ENCODE measurements at places on chromosomes 4 and X.

DNA sequence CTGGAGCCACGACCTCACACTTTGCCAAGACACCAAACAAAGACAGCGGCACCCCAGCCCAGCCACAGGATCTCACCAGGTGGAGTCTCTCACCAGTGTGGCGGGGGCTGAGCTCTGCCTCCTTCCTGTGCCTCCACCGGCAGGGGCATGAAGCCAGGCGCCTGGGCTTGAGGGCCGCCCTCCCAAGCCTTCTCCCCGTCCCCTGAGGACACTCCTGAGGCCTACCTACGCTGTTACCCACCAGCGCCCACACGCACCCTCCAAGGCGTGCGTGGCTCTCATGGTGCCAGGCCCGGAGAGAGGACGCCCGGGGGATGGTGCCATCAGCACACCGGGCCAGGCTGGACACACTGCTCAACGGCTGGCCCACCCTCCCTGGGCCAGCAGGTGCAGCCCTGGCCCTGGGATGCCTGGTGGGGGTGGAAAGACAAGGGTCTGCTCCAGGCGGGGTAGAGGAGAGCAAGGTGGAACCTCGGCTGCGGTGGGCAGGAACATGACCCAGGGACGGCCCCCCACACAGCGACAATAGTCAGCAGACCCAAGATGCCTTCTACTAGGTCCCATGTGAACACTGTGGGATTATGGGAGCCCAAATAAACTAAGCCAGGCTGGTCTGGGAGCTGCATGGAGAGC is 22.1 kb downstream of the NELFA start:
- DNase-seq, result no peak

DNA sequence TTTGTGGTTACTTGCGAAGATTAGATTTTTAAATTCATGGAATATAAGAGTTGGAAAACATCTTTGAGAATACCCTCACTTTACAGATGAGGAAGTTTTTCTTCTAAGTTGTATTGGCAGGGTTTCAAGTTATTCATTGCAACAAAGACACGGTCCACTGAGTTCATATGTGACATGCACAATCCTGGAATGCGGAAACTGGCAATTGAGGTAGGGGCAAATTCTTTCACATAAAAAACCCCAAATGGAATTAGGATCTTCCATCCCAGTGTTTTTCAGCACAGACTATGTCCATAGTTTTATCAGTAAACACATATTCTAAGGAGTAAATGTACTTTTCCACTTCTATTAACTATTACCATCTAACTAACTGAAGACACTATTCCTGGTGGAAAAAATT is 81.8 kb upstream of the NAP1L5 start:
- no peak for DNase-seq

GRCh38 chr4:139587446-139587845 is 31.4 kb upstream of the SETD7 start:
- peak; percentile 66 for DNase-seq

- DNase-seq, result no peak
Observed at GRCh38 chr4:146978641-146979040, 33.0 kb upstream of the TTC29 start.

GRCh38 chr4:55359397-55359916 is 13.4 kb downstream of the SRD5A3 start:
- no peak for DNase-seq

DNA sequence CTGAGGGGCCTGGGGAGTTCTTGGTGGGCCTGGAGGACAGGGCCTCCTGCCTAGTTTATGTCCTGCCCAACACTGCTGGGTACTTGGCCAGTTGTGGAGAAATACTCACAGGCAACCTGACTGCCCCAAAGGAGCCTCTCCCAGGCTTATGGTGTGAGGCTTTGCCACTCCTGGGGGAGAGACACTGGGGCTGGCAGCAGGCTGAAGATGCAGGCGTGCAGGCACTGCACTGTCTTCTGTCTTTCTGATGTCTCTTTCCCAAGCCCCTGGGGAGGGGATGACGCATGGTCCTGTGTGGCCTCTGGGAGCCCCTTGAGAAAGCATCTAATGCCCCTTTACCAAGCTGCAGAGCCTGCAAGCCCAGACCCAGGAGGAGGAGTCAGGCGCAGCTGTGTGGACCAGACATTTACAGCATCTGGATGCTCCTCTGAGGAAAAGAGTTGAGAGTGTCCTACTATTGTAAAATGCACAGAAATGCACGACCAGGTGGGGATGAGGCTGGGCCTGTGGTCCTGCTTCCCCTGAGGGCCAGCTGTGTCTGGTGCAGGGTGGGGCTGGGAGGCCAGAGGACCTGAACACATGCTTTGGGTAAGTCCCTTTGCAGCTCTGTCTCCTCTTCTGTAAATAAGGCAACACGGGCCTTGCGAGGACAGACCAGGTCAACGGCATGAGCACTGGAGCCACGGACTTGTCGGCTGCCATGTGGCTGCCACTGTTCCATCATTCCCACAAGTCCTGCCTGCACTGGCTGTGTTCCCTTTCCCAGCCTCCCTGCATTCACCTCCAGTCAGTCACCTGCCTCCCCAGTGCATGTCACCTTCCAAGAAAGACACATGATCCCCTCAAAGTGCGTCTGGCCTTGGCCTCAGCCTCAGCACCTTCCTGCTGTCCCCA is 8.4 kb downstream of the TMEM271 start:
- DNase-seq, result no peak

GRCh38 chrX:154525606-154526490 is 9.8 kb upstream of the FAM3A start:
- DNase-seq, result no peak

- DNase-seq, result no peak
Observed at GRCh38 chr4:2280531-2281300, 18.8 kb upstream of the MXD4 start.

GRCh38 chrX:153770601-153771414 is 6.8 kb downstream of the PLXNB3 start:
- DNase-seq, result no peak

GRCh38 chr4:150219841-150220240 is 141.6 kb downstream of the DCLK2 start:
- no peak for DNase-seq

- no peak for DNase-seq
Observed at GRCh38 chr4:121030131-121030530, 42.2 kb downstream of the NDNF start.
